ENCODE measurements at places on chromosomes 5 and 9. TPM values are rescaled to one million over a fixed set of nuclear protein-coding genes. Genes with fewer than 3 reads are reported as not detected.

The SIT1 gene
- not detected for total RNA-seq

- no peak for DNase-seq
Measured at GRCh38 chr9:74960561-74960960, 7.8 kb upstream of the C9orf40 start.

- no peak for DNase-seq
Measured at GRCh38 chr5:141017943-141018342, 33.2 kb upstream of the PCDHB1 start.

- no peak for DNase-seq
Measured at GRCh38 chr5:57410374-57411320, 72.0 kb downstream of the ACTBL2 start.

The PSAT1 gene
- 42.8 TPM for total RNA-seq

- DNase-seq: peak; percentile 13
Measured at GRCh38 chr5:113204525-113205161, 228.0 kb downstream of the DCP2 start.

GRCh38 chr9:69809304-69809863, 11.2 kb upstream of the CFAP95 start:
- no peak for DNase-seq

The JAKMIP2 gene
- total RNA-seq: 33.2 TPM
